ENCODE measurements at places on chromosomes 11 and 22.

DNA sequence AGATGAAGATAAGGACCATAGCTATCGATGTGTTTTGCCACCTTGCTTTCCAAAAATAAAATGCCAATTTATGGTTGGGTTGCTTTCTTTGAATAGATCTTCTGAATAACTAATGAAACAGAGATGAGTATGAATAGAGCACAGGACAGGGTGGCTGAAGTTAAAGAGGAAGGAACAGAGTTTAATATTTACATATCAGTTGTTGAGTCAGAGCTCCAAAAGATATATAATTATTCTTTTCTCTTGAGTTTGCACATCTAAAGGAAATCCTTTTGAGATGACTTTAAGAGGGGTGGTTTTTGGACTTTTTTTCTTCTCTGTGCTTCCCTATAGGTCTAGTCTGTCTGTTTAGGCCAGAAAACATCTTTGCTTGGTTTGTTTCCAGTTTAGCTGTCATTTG lies 115.2 kb downstream of the DDX10 start:
- ATAC-seq: no peak

GRCh38 chr11:76674517-76675400 lies 4.2 kb upstream of the LRRC32 start:
- ATAC-seq: no peak

DNA sequence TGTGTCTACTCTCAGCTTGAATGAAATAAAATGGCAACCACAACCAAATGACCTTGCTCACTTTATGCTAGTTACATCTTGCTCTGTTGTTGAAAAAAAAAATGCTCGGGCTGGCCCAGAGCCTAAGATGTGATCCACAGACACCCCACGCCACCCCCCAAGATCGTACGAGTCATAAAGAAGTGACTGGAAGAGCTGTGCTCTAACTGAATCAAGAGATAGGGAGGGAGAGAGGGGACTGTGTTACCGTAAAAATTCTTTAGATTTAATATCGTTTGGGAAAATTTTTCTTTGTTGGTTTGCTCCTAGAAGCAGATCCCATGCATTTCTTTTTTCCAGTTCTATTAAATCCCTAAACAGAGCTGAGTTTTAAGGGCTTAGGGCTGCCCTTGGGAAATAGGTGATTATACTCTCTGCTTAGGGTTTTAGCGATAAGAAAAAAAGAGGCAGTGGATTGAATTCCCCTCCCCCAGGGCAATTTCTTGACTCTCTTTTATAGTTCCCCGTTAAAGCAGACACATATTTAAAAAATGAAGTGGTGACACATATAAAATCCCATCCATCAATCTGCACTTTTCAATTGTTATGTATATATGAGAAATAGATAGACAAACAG lies 14.5 kb downstream of the MAML2 start:
- no peak for ATAC-seq

- ATAC-seq: no peak
Measured at GRCh38 chr11:16606784-16607674, 131.4 kb upstream of the C11orf58 start.

DNA sequence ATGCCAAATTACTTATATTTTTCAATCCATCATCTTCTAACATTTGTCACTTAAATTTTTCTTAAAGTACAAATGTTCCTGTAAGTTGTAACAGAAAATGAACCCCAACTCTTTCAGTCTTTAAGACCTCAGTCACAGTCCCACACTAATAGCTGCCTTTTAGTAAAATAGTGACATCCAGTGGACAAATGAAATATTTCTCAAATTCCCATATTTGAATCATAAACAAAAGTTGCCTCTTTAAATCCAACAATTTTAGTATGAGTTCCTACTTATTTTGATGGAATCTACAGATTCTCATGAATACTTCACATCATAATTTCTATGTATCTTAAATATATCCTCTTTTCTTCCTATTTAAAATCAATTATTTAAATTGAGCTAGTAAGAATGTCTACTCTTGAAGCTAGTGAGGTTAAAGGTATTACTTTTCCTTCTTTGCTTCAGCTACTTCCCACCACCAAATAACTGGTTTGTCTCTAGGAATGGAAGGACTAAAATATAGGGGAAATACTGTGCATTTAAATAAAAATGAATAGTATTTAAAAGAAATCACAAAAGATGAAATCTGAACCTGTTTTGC lies 9.2 kb downstream of the LIN7C start:
- ATAC-seq: no peak

DNA sequence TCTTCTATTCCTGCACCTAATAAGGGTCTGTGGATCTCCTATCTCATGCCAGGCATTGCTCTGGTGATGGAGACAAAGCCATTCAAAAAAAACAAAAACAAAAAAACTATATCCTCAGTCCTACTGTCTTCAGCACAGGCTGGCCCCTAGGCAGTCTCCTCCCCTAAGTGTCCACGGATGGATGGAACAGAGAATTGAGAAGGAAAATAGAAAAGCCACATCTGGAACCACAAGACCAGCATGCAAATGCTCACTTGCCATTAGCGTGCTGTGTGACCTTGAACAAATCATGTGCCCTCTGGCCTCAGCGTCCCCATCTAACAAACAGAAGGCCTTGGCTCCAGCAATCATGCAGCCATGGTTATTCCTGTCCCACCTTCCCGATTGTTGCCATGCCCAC lies 32.7 kb upstream of the CD82 start:
- no peak for ATAC-seq

GRCh38 chr11:34904421-34904955 lies 11.7 kb downstream of the APIP start:
- ATAC-seq: no peak

GRCh38 chr11:20421946-20422345 lies 34.4 kb downstream of the PRMT3 start:
- peak; percentile 38 for ATAC-seq

DNA sequence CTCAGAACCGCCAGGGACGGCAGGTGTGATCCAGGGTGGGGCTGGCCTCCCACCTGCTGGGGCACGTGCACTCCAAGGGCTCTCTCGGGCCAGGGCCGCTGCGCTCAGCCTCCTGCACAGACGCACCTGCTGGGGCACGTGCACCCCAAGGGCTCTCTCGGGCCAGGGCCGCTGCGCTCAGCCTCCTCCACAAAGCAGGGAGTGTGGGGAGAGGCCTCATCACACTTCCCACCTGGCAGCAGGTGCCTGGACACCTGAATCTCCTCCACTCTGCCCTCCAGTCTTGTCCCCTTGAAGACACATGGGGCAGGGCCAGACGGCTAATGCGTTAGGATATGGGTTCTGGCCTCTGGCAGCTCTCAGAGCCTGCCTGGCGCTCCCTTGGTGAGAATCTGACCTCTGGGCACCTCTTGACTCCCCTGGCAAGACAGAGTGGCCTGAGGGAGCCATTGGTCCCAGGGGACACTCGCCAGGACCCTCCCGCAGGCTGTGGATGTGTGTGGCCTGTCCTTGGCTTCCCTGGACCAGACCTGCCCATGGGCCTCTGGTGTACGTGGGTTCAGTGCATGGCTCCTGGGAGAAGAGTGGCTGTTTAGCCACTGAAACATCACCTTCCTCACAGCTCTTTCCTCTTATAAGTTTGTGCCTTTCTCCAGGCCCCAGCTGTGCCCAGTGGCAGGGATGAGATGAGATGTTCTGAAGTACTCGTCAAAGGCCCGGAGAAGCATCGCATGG lies 73.5 kb downstream of the BRD1 start:
- ATAC-seq: no peak

DNA sequence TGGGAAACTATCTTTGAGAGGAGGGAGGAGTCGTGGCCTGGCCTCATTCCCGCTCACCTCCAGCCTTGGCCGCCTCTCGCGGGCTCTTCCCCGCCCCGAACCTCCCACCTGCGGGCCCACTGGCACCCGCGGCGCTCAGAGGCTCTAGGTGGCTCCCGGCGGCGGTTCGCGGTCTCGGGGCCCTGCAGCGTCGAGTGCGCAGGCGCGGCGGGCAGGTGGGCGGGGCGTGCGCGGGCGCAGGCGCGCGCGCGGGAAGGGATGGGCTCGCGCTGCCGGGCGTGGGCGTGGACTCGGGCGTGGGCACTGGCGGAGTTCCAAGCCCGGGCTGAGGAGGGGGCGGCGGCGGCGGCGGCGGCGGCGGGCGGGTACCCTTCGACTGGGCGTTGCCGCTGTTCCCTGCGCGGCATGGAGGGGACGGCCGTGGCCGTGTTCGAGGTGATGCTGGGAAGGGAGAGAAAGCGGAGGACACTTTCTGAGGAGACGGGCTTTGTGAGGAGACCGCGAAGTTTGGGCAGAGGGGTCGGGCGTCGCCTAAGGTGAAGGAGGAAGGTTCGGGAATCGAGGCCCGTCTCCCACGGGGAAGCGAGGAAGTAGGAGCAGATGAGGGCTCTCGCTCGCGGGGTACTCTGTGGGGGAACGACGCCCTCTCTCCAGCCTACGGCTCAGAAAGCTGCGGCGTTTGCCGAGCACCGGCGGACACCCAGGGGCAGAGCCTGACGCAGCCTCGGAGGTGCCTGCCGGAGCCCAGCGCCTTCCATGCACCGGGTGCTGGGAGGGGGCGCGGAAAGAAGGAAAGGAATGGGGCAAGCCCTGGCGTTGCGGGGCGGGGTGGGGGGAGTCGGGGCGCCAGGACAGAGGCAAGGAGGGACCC lies 15.7 kb upstream of the SPTBN2 start:
- ATAC-seq: peak; percentile 89

- no peak for ATAC-seq
Measured at GRCh38 chr11:64013141-64013896, 22.4 kb upstream of the FLRT1 start.

DNA sequence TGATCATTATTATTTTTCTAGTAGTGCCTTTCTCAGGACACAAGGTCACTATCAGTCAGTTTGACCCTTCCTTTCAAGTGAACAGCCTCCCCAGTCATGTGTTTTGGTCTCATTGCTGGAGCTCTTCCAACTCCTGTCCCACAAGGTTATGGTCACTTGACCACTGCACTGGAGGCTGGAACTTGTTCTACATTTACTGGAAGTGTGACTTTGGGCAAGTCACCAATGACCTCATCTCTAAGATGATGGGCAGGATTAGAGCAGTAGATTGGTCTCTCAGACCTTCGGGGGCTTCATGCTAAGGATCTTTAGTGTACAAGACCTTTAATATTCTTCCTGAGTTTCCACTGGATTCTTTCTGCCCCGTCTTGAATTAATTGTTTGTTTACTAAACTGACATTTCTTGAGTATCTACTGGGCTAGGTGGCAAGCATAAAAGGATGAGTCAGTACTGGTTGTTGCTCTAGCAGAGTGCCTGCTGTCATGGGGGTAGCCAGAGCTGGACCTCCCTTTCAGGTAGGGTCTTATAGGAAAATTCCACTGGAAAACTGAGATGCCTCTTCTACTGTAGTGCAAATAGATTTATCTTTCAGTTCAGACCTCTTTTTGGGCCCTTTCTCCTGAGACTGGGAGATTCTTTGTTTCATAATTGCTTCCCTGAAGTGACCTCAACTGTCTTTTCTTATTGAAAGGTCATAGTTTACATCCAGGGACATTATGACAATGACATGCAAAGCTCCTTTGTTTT lies 106.8 kb downstream of the GRAMD1B start:
- ATAC-seq: no peak

- ATAC-seq: no peak
Measured at GRCh38 chr11:119706029-119706428, 23.0 kb downstream of the NECTIN1 start.

DNA sequence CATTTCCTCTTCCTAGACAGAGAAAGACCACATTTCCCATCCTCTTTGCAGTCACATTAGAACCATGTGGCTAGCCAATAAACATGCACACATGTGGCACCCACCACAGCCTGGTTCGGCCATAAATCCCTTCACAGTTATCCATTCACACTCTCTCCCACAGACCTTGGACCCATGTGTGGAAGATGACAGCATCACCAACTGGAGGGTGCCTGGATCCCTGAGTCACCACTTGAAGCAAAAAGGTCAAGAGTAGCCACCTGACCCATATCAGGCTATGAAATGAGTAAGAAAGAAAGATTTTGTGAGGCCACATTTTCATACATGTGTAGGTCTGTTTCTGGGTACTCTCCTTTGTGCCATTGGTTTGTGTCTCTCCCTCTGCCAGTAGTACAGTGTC lies 9.0 kb upstream of the TMEM121B start:
- ATAC-seq: no peak

DNA sequence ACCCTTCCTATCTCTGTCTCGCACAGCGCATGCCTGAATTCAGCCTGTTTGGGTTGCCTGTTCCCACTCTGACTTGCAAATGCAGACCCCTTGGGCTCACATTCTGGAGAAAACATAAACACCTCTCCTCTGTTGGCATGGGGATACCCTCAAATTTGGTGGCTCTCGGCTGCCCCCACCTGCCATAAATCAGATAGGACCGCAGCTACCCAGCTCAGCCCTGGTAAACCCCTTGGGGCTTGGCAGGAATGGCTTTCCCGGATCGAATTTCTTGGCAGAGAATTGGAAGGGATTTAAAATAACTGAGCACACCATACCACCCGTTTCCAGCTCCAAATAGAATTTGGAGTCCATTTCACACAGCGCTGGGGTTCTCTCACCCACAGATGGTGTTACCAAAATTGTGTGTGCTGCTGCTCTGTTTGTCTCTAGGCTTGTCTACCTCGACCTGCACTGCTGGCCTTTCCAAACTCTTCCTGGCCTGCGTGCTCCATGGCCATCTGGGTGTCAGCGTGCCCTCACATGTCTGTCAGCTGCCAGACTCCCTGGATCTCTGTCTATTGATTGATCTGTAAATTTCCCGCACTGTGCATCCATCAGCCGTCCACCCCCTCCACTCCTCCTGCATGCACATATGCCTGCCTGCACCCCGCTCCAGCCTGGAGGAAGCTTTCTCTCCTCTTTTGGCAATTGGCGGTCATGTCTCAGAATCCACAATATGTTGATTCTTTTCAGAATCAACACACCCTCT lies 134.0 kb downstream of the NTM start:
- no peak for ATAC-seq

GRCh38 chr11:92793189-92793588 lies 176.3 kb upstream of the MTNR1B start:
- ATAC-seq: no peak

DNA sequence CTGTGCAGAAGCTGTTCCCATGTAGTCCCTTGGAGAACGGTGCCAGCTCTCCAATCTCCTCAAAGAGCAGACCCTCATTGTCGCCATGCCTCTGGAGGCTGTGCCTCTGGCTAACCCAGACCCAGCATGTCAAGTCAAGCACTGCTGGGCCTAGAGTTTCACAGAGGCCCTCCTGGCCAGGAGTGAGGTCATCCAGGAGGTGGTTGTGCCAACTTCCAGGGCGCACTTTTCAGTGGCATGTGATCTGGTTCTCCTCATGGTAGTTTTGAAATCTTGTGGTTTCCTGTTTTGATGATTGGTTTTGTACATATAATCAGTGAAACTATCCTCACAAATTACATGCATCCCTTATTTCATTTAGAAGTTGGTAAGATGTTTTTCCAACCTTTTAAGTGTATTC lies 78.9 kb downstream of the PPFIBP2 start:
- no peak for ATAC-seq
